Left ventricle myocardium superior (tissue), 1 donor: ENCODE measurements at places on chromosomes 11 and 22.

- DNase-seq: no peak
Observed at GRCh38 chr11:36510594-36510942, 496 bp upstream of the TRAF6 start.

DNA sequence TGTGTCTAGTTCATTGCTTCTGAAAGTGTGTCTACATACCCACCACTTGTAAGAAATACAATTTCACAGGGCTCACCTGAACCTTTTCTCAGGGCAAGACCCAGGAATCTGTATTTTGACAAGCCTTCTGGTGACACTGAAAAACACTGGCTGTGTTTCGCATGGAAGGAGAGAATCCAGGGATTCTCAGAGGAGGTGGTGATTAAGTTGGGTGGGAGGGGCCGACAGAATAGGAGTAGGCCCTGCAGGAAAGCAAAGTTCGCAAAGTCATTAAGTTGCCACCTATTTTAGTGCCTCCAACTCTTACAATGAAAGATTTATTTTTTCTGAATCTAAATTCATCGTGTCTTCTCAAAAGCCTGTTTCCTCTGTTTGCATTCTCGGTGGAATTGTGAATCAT lies 186.8 kb downstream of the FAT3 start:
- no peak for DNase-seq

DNA sequence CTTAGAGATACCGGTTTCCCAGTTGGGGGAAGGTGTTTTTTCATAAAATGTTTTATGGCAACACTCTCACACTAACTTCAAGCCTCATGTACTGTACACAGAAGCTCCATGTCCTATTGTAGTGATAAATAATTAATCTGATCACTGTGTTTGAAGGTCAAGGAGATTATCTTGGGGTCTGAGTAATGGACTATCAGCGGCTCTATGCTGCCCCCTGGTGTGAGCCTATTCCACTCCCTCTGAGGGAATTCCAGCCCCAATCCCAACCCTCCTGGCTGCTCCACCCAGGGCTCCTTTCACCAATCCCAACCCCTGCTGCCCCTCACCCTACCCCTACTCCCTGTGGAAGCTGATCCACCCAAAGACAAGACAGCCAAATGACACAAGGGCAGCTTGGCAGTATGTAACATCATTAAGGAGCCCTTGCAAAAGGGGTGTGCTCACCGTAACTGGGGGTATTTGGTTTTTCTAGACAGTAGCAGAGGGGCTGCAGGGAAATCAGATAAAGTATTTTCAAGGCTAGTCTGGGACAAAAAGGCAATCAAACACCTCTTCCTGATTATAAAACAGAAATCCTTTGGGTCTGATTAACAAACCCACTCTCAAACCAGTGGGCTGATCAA lies 22.3 kb downstream of the HPS4 start:
- peak; percentile 68 for DNase-seq

DNA sequence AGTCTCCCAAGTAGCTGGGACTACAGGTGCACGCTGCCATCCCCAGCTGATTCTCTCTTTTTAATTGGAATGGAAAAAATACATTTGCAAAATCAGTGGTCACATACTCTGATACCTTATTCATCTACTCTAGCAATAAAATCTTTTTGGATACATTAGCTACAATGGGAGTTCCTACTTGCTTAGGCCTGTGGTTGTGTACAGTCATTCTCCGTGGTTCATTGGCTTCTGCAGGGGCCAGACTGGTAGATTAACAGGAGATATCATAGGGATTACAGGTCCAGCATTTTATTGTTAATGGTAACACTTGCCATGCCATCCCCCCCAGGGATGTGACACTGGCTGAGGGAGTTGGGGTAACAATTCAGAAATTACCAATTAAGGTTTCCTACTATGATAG lies 140.0 kb downstream of the ADAMTS15 start:
- DNase-seq: no peak

GRCh38 chr22:30193031-30193775 lies 53.4 kb downstream of the LIF start:
- no peak for DNase-seq

DNA sequence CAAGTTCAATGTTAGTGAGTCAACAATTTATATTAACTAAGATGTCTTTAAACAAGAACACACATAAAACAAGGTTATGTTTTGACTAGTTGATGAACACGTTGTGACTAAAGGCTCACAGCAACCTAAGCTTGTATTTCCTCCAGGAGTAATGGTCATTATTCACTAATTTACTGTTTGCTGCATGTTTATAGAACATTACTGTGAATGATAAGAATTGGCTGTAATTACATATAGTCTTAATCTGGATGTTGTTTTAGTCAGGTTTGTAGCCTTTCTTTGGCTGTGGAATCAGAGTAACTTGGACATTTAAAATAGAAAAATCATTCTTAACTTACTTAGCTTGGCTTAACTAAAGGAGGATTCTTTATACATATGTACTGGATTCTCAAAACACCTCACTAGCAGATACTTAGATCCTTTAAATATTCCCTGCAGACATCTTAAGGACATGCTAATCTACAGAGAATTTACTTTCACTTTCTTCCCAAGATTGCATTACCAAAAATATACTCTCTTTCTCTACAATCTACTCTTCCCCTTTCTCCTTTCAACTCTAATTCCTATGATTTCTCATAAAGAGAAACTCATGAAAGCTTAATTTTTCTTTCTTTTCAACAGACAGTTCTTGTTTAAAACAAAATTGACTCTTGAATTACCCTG lies 319.7 kb upstream of the CTSC start:
- DNase-seq: no peak

GRCh38 chr22:20647586-20648305 lies 126.2 kb upstream of the SERPIND1 start:
- DNase-seq: no peak

- no peak for DNase-seq
Observed at GRCh38 chr11:123145661-123146060, 49.4 kb downstream of the CLMP start.

GRCh38 chr22:49299821-49300231 lies 527.8 kb downstream of the BRD1 start:
- DNase-seq: no peak

- no peak for DNase-seq
Observed at GRCh38 chr11:117794772-117795629, 2.0 kb downstream of the DSCAML1 start.

DNA sequence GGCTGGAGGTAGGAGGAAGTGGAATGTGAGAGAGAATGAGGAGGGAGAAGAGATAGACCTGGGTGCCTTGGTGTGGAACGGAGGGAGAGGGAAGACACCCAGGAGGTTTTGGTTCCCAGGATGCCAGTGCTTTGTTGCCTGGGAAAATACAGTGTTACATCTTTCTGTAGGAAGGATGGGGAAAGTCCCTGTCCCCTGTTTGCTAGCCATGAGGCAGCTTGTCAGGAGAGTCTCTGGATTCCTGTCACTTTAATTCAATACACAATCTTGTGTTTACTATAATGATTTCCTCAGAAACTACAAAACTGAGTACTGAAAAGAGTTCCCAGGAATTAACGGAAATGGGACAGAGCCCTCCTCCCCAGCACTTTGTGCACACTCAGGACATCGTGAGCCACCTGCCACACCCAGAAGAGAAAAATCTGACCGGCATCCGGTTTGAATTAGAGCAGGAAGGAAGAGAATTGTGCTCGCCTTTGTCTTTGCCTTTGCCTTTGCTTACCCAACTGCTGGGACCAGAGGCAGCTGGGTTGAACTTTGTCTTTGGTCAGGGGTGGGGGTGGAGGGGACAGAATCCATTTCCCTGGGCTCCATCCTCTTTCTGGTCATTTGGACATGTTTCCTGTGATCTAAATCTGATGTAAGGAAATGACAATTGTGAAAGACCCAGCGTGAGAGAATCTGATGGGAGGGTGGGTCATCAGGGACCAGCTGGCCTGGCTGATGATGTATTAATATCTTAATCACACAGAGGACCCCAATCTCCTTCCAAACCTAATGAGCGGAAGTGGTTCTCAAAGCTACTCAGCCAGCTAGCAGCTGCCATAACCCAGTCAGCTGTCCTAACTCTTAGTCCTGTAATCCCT lies 1.3 kb upstream of the LIMK2 start:
- DNase-seq: no peak

DNA sequence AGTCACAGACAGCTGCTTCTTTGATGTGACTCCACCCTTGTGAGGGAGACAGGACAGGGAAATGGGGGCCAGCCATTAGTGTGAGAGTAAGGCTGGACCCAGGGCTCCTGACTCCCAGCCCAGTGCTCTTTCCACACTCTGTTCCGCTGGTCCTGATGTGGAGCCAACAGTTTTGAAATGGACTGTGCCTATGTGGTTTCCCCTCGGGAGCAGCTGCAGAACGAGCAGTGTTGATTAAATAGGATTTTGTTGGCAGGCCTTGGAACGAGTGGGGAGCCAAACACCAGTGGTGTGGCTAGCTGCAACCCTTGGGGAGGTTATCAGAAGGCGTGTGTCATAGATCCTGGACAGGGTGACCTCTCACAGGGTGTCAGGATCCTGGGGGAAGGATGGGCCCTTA lies 66.5 kb upstream of the AMPD3 start:
- peak; percentile 42 for DNase-seq

- DNase-seq: no peak
Observed at GRCh38 chr11:1330473-1330872, 21.0 kb upstream of the TOLLIP start.

GRCh38 chr11:120211522-120212258 lies 858 bp downstream of the OAF start:
- DNase-seq: peak; percentile 18

DNA sequence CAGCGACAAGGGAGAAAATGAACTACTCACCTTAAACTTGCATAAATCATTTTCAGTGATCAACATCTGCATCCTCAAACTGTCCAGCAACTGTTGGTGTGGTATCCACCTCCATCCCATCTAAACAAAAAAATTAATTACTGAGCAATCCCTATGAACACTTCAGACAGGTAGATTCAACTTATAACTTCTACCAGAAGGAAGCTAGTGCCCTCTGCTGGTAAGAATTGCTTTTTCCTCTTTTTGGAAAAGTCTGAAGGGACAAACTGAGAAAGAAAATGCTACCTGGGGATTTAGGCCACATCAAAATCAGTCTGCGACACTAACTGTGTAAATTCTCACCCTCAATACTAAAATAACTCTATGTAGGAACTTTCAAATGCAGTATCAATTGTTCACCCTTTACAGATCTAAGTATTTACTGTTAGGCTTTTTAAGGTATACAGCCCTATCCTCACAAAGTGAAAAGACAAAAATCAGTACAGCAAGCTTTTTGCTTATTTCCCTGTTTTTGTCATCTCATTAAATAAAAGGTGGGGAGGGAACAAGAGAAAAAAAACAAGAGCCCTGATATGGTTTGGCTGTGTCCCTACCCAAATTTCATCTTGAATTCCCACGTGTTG lies 17.9 kb downstream of the CLNS1A start:
- DNase-seq: no peak

GRCh38 chr11:94546886-94547285 lies 3.2 kb downstream of the FUT4 start:
- DNase-seq: no peak

DNA sequence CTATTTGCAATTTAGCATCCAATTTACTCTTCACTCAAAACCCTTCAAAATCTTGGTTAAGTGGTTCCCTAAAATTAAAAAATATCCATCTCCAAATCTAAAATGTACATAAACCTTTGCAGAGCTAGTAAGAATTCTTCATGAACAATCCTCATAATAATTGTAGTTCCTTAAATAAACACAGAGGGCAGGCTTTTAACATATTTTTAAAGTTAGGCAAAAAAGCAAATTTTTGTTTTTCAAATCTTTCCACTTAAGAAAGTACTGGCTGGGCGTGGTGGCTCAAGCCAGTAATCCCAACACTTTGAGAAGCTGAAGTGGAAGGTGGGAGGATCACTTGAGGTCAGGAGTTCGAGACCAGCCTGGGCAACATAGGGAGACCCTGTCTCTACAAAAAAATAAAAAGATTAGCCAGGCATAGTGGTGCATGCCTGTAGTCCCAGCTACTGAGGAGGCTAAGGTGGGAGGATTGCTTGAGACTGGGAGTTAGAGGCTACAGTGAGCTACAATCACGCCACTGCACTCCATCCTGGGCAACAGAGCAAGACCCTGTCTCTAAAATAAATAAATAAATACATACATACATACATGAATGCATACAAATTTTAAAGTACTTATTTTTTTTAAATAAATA lies 25.1 kb upstream of the PLAAT3 start:
- DNase-seq: no peak

GRCh38 chr11:118892514-118892913 lies 8.8 kb downstream of the CXCR5 start:
- DNase-seq: no peak

DNA sequence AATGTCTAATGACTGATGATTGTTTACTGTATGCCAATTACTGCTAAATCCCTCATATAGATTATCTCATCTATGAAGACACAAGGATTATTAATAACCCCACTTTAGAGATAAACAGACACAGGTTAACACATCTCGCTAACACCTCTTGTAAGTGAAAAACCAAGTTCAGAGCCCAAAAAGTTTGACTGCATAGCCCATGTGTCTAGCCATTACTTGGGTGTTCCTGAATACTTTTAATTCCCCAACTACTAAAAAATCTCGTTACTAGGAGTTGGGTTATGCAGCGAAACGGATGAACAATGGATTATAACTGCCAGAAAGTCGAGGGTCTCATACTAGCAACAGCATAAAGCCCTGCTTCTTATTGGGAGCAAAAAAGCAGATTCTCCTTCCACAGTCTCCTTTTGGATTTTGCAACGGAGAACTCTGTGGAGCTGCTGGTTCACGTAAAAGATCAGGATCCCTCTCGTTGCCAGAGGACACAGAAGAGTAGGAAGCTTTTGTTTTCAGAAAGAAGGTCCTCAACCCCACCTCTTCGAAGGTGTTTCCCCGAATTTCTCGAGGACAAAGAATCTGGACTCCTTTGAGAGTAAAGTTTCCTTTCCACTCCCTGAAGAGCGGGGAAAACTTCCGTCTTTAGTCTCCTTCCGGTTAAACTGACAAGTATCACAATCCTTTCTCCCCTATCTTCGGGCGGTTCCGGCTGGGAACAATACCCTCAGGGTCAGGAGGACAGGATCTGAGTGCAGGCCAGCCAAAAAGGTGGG lies 979 bp downstream of the ZBED5 start:
- no peak for DNase-seq

GRCh38 chr11:102911758-102912481 lies 37.1 kb upstream of the MMP12 start:
- DNase-seq: no peak

DNA sequence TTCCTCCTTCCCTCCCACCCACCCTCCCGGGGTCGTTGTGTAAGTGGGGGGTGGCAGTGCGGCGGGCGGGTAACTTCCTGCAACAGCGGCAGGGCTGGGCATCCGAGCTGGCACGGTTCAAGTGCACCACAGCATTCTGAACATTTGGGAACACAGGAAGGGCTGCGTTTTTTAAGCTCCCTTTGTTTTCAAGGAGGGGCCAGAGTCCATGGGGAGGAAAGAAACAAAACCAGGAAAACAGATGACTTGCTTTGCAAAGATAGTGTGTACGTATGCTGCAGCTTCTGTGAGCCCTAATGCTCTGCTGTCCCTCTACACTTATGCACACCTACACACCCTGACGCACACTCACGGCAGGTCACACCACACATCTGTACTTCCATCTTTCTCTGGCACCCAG lies 152.5 kb downstream of the FBXO7 start:
- peak; percentile 65 for DNase-seq

GRCh38 chr11:102253020-102253715 lies 64.1 kb upstream of the BIRC3 start:
- DNase-seq: no peak
